Left renal pelvis (tissue), 4 donors: ENCODE measurements at places on chromosomes 5 and 9. TPM values are rescaled to one million over a fixed set of nuclear protein-coding genes. Genes with fewer than 3 reads are reported as not detected.

GRCh38 chr9:91207729-91208418, 153.8 kb downstream of the AUH start:
- no peak for DNase-seq

DNA sequence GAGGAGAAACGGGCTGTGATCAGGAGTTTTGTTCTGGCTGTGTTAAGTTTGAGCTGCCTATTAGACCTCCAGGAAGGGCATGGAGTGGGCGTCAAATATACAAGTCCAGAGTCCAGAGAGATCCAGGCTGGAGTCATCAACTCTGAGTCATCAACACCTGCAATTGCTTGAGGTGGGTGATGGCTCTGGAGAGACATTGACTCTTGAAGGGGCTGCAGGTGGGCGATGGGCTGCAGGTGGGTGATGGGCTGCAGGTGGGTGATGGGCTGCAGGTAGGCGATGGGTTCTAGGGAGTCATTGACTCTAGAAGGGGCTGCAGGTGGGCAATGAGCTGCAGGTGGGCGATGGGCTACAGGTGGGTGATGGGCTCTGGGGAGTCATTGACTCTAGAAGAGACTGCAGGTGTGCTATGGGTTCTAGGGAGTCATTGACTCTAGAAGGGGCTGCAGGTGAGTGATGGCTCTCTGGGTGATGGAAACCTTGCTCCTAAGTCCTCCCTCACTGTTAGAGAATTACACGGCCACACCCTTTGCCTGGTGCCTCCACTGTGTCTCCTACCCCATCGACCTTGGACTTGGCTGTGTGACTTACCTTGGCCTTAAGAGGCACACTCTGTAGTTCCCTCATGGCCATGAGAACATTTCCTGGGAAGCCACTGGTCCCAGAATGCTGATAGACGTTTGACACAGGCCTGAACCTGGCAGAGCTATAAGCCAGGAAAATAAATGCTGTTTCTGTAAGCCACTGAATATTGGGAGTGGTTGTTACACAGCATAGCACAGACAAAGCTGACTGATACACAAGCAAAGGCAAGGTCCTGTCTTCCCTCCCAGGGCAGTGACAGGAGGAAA, 10.4 kb upstream of the FIBCD1 start:
- DNase-seq, result no peak

- no peak for DNase-seq
These were observed 8.0 kb downstream of the BRD3 start for GRCh38 chr9:134059661-134060395.

- no peak for DNase-seq
These were observed 364.1 kb downstream of the EFNA5 start for GRCh38 chr5:107306594-107306993.

Gene PTPN3
- 54.6 TPM for polyA plus RNA-seq
